ENCODE measurements at places on chromosomes 16 and 17. TPM values are rescaled to one million over a fixed set of nuclear protein-coding genes. Genes with fewer than 3 reads are reported as not detected.

- no peak for DNase-seq
These were observed 167.2 kb downstream of the C16orf78 start for GRCh38 chr16:49540836-49541235.

GRCh38 chr16:80691111-80691741 is 113.2 kb downstream of the CDYL2 start:
- no peak for DNase-seq

- no peak for DNase-seq
These were observed 23.0 kb downstream of the NPTX1 start for GRCh38 chr17:80453126-80453997.

DNA sequence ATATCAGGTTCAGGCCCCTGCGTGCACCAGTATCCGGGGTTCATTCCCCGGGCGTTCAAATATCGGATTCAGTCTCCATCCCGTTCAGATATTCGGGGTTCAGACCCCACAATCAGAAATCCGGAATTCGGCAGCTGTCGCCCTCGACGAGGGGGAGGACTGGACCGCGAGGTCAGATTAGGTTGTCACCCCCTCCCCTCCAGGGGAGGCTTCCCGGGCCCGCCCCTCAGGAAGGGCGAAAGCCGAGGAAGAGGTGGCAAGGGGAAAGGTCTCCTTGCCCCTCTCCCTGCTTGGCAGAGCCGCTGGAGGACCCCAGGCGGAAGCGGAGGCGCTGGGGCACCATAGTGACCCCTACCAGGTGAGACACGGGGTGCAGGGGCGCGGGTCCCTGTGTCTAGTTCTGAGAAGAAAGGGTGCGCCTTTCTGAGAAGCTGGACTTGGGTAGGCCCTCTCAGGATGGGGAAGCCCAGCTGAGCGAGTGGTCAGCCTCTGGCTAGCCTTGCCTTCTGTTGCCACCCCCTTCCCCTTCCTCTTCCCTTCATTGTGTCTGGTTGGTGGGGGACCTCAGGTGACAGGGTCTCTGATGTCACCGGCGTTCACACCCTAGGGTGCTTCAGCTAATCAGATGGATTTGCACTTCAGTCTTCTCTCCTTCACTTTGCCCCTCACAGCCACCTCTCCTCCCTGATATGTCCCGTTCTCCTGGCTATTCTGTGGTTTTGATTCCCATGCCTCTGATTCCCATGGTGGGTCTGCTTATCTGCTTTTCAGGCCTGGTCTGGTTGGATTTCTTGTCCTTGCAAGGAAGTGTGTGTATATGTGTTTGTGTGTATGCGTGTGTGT is 844 bp downstream of the TAOK2 start:
- DNase-seq: peak; percentile 64

DNA sequence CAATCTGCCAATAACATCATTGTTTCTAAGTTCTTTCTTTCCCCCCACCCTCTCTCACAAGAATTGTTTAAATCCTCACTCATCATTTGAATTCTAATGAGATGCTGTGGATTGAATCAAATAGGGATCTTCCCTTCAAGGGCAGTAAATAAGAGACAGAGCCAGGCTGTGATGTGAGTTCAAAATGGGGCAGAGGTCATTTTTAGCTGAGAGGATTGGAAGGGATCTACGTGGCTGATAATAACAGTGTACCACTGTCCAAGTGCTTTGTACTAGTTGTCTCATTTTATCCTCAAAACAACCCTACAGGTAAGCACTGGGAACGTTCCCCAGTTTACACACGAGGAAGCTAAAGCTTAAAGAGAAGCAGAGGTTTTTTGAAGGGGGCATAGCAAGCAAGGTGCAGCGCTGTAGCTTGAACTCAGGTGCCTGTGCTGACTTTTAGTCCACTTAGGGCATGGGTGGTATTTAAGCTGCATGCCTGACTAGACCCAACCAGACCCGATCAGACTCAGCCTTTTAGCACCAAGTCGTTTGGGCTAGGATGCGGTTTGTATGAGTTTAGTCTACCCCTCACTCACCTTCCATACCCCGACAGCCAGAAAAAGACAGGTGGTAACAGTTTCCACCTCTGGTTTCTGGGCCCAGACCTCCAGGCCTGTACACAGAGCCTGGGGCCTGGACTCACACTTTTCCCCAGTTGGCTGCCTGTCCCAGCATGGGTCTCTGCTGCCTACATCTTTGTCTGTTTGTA is 39.2 kb upstream of the CCR7 start:
- no peak for DNase-seq

DNA sequence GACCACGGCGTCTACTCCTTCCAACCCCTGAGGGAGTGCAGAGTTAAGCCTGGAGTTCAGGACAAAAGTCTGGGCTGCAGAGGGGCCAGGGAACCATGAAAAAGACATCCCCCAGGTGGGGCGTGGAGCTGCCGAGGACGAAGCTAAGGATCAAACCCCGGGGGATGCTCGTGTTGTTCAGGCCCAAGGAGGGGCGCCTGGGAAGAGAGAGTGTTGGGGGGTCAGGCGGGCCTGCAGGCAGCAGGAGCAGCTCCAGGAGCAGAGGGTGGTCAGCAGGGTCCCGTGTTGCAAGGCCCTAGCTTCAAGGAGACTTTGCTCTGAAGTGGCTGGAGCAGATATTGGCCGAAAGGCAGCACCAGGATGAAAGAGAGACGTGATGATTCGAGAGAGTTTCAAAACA is 26.7 kb downstream of the NECAB2 start:
- no peak for DNase-seq

GRCh38 chr16:19505600-19506303 is 16.1 kb downstream of the GDE1 start:
- no peak for DNase-seq

DNA sequence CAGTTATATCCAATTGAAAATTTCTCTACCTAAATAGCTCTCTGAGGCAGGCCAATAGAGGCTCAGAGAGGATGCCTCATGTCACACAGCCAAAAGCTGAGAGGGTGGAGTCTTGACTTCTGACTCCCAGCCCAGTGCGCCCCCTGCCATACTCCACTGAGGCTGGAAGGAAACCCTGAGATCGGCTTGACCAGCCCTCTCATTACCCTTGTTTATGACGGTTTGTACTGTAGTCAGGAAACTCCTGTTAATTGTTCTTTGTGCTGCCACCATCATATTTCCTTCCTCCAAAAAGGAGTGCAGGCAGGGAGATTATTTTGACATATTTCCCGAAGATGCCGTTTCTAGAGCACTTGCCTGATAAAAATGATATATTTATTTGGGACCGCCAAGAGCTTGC is 107.9 kb downstream of the AIPL1 start:
- peak; percentile 77 for DNase-seq

GRCh38 chr17:27810211-27810901 is 10.0 kb upstream of the NOS2 start:
- DNase-seq: peak; percentile 65

- peak; percentile 88 for DNase-seq
These were observed 7.5 kb upstream of the ARMC5 start for GRCh38 chr16:31451681-31452351.

- no peak for DNase-seq
These were observed 167.4 kb upstream of the CACNG5 start for GRCh38 chr17:66667491-66668030.

- no peak for DNase-seq
These were observed 68.4 kb downstream of the CMC2 start for GRCh38 chr16:80938004-80938878.

Gene NSMCE1
- 21.0 TPM for total RNA-seq

Gene PIK3R6
- 2.5 TPM for total RNA-seq

Gene CACNA1G
- total RNA-seq: 1.1 TPM

Gene DNAI2
- total RNA-seq: not detected

Gene TNK1
- total RNA-seq: 11.7 TPM
